ENCODE measurements at places on chromosomes 16 and 17.
A peak's percentile ranks its signal among the peaks of the same experiment; 100 is the strongest.

GRCh38 chr16:20359997-20360396 lies 7.5 kb upstream of the UMOD start:
- DNase-seq: no peak

DNA sequence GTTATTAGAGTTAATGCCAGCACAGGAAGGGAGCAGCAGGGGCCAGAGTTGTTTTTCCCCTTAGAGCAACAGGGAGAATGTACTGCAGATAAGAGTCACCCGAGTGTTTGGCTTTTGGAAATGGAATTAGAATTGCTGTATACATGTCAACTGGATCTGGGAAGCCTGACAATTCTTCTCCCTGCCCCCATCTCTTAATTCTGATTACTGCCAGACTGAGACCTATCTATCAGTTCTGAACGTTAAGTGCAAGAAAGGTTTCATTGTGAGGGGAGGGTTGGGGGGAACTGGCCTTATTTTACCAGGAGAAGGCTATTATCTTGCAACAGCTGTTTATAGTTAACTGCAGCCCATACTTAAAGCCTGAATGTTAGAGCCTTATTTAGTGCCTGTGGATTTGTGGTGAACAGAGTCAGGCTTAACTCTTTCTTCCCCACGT lies 424.5 kb upstream of the CDH11 start:
- DNase-seq: no peak

- DNase-seq: no peak
Measured at GRCh38 chr16:65793781-65794180, 572.7 kb upstream of the CDH5 start.

- no peak for DNase-seq
Measured at GRCh38 chr17:7223375-7223774, 3.6 kb downstream of the ACADVL start.

GRCh38 chr17:77391668-77392375 lies 251.1 kb downstream of the SEC14L1 start:
- DNase-seq: peak; percentile 96

- peak; percentile 51 for DNase-seq
Measured at GRCh38 chr17:40281663-40282062, 6.0 kb upstream of the CDC6 start.

GRCh38 chr16:52383640-52384292 lies 163.2 kb downstream of the TOX3 start:
- peak; percentile 15 for DNase-seq

- DNase-seq: no peak
Measured at GRCh38 chr16:14576532-14576931, 53.5 kb downstream of the PARN start.

GRCh38 chr16:49466529-49466831 lies 92.9 kb downstream of the C16orf78 start:
- no peak for DNase-seq

DNA sequence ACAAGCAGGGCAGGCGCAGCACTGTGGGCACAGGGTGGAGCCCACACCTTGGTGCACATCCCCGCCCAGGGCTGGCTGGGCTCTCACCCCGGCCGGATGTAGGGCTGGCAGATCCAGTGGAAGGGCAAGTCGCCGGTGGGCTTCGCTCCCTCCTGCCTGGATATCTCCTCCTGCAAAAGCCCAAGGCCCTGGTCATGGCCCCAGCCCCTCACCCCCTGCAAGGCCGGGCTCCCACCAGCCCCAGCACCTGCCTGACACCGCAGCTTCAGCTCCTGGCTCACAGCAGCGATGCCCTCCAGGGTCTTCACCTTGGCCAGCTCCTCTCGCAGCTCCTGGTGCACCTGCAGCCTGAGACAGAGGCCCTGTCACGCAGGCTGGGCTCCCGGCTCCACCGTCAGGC lies 5.0 kb downstream of the DUS1L start:
- no peak for DNase-seq

GRCh38 chr17:43641416-43641815 lies 20.3 kb downstream of the MEOX1 start:
- DNase-seq: no peak

DNA sequence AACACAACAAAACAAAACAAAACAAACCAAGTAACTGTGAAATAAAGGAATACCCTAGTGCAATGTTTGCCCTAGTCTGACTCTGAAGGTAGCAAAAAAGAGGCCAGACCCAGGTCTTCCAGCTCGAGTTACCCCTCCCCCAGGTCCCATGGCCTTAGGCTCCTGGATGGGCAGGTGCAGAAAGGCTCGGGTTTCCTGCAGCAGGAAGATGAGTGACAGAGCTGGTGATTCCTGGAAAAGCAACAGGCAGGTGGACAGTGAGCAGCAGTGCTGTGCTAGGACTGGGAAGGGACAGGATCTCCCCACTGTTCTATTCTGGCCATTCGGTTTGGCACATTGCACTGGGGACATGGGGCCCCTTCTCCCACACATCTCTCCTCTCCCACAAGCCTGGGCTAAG lies 42.9 kb upstream of the MRTFB start:
- no peak for DNase-seq

Data from M059J (cell line).